ENCODE measurements at places on chromosomes 6 and 20.

DNA sequence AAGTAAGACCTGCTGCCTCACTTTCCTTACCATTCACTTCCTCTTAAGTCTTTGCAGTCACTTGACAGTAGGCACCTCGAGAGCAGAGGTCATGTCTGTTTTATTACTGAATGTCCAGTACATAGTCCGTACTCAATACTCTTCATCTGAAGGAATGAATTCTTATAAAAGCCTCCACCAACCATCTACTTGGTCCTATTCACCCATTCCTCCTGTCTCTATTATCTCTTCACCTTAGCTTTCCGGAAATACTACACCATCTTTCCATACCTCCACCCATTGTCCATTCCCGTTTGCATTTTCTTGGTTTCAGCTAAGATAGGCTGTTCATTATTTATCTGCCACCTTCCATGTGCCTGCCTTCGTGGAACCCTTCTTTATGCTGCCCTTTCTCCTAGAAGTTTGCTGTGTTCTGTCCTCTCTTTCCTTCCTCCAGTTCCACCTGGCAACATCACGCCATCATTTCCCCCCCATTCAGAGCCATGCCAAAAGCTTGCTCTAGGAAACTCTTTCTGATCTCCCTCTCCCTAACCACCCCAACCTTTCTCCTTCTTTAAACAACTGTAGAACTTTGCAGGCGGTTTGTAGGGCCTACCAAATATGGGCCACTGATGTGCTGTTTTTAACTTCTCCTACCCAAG is 38.3 kb downstream of the ENPP1 start:
- no peak for DNase-seq

DNA sequence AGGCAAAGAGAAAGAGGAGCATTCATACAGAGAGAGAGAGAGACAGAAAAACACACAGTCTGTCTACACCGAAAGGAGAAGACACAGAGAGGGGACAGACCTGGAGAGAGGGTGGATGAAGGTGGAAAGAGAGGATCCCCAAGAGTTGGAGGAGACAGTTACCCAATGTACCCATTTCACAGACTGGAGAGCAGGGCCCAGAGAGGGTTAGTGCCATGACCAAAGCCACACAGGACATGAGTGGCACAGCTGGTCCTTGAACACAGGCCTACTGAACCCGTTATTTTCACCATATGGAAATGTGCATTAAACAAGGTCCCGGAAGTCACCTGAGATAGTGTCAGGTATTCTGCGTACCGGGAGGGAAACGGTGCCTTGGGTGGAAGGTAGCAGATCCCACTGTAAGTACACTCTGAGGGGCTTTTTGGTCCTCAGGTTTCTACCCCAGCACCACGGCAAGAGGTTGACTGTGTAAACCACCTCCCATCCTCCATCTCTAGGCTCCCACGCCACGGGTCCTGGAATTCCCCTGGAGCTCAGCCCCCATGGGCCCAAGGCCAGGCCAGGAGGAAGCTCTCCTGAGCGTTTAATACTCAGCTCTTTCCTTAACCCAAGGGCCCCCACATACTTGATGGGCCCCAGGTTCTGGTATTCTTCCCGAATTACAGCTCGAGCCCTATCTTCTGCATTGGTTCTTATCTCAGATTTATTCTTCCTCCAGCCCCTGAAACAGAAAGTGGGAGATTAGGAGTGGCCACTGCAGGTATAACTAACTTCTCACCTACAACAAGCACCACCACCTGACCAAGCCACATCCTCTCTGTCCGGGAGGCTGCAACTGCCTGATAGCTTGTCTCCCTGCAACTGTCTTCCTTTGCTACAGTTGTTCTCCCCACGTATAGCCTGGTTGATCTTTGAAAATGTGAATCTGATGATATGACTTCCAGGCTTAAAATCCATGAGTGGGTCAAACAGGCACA is 38.4 kb upstream of the OCSTAMP start:
- no peak for DNase-seq

- DNase-seq, result no peak
Measured at GRCh38 chr6:111520524-111520923, 37.5 kb upstream of the REV3L start.

DNA sequence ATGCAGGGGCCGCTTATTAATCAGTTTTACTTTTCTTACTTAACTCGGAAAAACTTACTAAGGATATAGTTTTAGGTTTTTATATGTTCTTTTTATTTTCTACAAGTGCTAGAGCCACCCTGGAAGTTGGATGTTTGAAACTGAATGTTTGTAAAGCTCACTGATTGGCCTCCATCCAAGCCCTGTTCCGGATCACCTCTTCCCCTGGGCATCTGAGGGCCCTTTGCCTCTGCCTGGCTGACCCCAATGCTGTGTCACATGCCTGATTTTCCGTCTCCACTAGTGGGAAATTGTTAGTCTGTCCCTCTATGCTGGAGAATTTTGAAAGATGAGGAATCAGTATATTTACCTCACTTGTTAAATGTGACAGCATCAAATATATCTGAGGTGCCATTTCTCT is 79.3 kb downstream of the SLC35F1 start:
- DNase-seq, result no peak

DNA sequence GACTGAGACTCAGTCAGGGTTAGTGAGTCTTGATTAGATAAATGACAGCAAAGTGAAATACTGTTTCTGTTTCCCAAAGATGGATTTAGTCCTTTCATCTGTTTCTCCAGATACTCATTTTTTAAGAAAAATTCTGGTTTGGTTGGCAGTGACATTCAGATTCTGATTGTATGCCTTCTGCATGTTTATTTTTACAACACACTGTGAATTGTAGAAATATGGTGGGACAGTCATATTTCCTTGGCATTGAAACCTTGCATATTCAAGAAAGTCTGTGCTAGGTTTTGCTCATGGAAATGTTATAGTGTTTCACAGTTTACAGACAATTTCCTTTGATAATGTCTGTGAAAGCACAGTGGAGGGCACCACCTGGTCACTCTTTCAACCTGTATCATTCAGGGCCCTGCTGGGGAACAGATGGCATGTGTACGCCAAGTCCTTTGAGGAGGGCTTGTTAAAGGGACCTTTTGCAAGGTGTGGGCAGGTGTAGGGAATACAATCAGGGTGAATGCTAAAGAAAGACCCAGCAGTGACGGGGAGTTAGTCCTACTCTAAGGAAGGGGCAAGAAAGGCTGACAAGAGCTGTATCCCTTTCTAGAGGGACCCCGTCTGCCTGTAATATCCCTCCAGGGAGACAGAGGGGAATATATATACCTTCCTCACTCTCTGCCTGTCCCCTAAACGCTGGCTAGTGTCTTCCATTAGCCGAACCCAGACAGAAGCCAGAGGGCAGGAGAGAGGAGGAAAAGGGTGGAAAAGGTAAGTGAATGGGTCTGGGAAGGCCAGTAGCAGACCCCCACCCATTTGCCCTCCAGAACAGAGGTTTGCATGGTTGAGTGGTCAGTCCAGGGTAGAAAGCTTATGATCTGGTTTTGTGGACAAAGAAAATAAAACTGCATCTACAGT is 10.2 kb downstream of the PLCB4 start:
- DNase-seq, result no peak

DNA sequence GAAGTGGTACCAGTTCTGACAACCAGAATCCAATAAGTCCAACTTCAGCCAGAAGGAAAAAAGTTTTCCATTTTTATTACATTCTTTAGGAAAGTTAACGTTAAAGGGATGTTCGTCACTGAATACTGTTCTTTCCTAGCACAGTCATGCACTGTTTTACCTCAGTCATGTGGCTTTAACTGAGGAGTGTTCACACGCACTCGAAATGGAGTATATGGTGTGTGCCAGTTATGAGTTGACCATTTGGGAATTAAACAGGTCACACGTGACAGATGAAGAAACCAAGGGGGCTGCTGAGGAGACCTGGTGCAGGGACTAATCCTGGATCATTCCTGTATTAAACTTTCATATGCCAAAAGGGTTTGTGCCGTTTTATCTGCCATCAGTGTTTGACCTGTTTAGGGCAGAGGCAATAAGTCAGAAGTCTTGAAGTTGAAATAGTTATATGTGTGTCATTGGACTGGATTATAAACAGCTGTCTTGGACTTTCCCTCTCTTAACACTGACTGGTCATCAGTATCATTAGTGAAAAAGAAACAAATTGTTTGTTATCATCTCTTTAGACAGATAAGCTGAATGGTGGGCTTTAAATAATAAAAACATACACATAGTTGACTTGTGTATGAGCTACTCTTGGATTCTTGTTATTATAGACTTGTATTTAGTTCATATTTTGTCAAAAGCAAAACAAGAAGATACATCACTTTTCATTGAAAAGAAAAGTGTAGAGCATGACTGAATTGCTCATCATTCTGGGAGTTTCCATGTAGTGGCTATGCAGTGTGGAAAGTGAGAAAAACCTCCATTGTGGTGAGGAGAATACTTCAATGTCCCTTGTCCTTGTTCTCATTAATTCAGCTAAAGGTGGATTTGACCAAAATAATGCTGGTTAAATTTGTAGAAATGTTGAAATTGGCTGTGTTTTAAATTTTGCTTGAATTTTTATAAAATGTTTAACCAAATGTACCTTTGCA is 123.5 kb upstream of the SAMD5 start:
- no peak for DNase-seq

DNA sequence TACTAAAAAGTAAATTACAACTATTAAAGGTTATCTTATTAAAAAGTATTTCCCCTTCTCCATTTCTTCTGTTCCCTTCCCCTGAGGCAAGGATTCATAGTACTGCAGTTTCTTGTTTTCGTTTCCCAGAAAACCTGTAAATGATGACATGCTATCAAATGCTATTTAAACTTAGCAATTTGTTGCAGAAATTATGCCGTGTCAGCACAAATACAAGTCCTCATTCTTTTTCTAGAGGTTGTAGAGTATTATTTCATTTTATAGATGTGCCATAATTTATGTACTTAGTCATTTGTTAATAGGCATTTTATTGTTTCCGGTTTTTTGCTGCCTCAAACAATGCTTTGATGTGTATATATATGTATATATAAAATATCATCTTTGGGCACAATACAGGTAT is 268.4 kb downstream of the PLCB1 start:
- DNase-seq, result no peak

DNA sequence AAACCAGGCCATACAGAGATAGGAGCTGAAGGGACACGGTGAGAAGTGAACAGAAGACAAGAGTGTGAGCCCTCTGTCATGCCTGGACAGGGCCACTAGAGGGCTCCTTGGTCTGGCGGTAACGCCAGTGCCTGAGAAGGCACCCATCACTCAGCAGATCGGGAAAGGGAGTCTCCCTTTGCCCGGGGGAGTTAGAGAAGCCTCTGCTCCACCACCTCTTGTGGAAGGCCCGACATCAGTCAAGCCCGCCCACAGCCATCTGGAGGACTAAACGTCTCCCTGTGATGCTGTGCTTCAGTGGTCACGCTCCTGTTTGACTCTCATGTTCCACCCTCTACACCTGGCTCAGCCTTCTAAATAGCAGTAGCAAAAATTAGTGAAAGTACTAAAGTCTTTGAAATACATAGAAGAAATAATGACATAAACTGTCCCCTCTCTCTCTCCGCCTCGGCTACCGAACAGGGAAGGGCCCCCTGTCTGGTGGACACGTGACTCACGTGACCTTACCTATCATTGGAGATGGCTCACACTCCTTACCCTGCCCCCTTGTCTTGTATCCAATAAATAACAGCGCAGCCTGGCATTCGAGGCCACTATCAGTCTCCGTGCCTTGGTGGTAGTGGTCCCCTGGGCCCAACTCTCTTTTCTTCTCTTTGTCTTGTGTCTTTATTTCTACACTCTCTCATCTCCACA is 66.7 kb downstream of the RPP21 start:
- DNase-seq, result peak; percentile 38

- DNase-seq, result no peak
Measured at GRCh38 chr6:78500299-78501089, 366.9 kb upstream of the IRAK1BP1 start.

DNA sequence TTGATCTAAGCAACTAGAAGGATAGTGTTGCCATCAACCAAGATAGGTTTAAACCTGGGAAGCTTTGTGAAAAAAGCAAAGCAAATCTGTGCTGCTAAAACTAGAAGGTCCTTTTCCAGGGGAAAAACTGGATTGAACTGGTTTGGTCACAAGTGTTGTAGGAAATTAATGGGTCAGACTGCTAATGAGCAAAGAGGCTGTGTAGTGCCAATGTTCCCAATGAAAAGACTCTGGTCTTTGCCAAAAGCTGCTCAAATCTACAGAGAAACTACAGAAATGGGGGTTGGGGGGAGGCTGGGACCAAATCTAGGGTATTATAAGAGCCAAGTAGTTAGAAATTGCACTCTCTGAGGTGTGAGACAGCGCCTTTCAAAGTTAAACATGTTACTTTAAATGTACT is 85.0 kb downstream of the PLCG1 start:
- DNase-seq, result no peak

GRCh38 chr6:36837686-36838085 is 1.6 kb downstream of the CPNE5 start:
- no peak for DNase-seq

- peak; percentile 38 for DNase-seq
Measured at GRCh38 chr6:5998711-5999687, 7.7 kb downstream of the NRN1 start.

DNA sequence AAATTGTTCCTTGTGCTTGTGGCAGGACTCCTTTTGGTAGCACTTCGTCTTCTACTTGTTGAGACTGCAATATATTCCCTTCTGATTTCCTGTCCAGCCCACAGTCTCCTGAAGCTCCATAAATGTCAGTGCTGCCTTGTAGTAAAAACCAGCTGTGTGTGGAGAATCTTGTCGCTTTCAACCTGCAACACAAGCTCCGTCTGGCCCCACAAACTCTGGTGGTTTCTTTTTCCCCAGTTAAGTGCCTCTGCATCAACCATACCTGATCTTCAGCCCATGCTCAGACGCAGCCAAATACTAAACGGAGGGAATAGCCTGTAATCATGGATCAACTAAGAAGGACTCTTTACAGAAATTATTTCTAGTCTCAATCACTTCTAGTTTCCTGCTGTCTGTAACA is 1133.3 kb upstream of the ADGRB3 start:
- no peak for DNase-seq

- DNase-seq, result no peak
Measured at GRCh38 chr6:164792666-164793065, 516.7 kb downstream of the C6orf118 start.

DNA sequence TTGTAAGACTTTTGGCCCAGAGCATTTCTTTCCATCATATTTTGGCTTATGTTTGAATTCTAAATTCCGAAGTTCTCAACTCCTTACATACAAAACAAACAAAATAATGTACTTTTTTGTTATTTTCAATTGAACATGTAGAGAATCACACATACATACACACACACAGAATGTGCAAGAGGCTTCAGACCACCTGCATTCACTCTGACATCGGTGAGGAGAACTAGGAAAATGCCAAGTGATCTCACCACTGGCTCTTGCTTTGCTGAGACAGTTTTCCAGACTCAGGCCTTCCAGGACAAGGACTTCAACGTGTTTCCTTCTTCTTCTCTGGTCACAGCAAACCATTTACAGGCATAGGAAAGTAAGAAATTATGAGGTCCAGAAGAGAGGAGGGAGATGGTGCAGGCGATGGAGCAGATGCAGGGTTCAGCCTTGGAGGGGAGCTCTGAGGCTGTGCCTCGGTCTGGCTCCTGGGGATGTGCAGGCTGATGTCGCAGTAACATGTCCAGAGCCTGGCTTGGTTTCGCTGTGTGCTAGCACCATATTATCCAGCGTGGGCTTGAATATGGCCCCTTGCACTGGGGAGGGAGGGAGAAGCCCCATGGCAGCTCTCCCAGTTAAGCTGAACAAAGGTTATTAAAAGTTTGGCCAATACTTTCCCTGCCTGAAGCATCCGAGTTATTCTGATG is 93.4 kb downstream of the DACT2 start:
- DNase-seq, result no peak

Measured in iPS-NIHi11 (cell line).